ENCODE measurements at places on chromosomes 2 and 18.

GRCh38 chr2:8622199-8622911 is 59.5 kb upstream of the ID2 start:
- DNase-seq = no peak

DNA sequence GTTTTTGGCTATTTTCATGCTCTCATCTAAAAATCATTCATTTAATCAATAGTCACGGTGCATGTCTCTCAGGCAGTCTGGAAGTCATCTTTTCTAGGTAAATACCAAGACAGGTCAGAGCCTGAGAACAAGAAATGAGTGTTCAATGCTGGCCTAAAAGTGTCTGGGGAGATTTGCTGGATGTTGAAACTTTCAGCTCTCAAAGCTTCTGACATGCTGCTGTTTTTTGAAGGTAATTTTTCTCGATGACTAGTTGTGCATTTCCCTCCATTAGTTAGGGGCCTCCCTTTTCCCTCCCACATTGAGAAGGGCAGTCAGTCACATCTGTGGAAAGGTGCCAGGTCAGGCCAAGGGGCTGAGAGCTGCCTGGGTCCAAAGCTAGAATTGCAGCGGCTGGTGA is 115.6 kb downstream of the LPIN1 start:
- DNase-seq = no peak

GRCh38 chr2:173149491-173149890 is 73.8 kb downstream of the MAP3K20 start:
- DNase-seq = peak; percentile 41

DNA sequence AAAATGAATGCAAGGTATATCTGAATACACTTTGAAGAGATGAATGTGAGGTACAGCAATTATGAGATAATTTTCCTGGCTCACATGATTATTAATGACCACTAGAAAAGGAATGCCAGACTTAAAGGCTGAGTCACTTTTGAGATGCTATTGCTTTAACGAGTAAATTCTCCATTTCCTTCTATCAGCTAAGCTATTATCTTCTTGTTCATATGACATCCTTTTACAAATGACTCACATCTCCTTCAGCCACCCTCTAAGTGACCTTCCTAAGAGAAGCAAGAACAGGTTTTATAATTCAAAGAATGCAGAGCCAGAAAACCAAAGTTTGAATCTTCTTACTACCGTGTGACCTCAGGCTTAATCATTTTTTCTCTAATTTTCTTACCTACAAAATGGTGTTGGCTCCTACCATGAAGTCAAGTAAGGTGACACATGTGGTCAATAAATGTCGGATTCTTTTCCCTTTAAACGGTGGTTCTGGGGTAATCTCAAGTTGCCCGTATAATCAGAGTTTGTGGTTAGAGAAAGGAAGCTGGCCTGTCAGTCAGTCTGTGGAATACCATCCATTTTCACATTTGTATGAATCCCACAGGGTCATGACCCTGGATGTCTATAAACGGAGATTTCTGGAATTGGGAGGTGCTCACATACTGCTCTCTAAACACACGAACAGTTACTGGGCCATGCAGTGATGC is 184.0 kb upstream of the PID1 start:
- no peak for DNase-seq

- DNase-seq = no peak
Measured at GRCh38 chr2:86336675-86337243, 667 bp downstream of the REEP1 start.

DNA sequence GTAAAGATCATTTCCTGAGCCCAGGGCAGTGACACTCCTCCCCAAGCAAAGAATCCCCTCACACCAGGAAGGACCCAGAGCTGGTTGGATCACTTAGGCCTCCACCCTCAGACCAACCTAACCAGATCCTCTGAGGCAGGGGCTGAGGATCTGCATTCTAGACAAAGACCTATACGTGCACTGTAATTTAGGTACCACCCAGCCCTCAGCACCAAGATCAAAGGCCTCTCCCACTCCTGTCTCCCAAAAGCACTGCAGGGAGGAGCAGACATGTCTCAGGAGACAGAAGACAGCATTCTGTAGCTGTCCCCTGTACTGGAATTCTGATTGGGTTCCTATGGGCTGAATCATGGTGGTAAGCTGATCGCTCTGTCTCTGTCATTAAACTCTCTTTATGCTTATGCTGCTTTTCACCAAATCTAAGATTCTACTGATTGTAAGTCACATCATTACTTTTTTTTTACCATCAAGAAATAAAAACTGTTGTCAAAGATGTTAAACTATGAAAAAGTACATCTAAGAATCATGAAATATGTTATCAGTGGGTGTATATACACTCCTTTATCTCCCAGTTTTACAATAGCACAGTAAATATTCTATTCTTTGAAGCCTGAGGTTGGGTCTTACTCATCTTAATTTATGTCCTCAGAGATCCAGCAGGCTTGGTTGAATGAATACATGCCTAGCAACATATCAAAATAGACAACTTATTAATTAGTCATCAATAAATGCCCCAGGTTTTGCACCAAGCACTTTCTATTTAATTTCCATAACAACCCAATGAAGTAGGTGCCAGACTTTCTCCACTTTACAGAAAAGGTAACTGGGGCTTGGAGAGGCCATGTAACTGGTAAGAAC is 28.3 kb downstream of the MCFD2 start:
- DNase-seq = no peak

GRCh38 chr2:161571051-161571429 is 53.2 kb upstream of the SLC4A10 start:
- DNase-seq = no peak

- DNase-seq = no peak
Measured at GRCh38 chr2:190765386-190766173, 115.0 kb upstream of the GLS start.

DNA sequence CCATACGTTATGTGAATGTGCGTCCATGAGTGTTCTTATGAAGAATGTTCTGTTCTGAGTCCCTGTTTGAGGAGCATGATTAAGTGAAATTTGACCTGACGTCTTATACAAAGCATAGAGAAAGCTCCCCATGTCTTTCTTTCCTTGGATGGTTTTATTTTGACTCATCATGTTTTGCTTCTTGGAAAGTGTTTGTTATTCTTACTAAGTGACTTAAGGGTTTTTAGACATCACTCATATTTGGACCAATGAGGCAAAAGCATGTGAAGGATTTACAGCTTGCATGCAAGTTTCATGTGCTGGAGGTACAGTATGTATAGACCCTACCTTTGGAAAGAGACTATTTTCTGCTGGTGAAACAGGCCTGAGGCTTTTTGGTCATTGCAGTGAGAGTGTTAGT is 33.5 kb upstream of the ZEB2 start:
- no peak for DNase-seq

DNA sequence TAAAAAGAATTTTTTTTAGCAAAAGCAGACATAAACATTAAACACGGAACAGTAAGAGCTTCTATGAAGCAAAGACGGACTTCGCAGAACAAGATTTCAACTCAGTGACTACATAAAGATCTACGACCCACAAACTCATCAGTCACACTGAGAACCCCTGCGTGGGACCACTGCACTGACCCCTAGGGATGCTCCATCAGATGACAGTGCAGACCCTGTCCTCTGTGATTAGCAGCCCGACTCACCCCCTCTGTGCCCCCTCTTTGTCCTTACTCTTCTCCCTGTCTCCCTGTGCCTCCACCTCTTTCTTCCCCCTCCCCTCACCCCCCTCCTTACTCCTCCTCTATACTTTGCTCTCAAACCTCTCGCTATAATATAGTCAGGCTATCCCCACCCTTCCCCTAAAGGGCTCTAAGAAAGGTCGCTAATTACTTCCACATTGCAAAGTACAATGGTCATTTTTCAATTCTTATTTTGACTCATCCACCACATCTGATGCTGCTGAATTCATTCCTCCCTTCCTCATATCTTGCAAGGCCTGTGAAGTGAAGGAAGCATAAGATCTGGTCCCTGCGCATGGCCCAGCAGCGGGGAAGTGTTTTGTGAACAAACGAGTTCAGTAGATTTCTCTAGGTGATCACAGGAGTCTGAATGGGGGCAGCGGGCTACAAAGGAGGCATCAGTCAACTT is 89.3 kb downstream of the CABYR start:
- DNase-seq = no peak

- DNase-seq = no peak
Measured at GRCh38 chr18:68991286-68991685, 193.4 kb downstream of the CCDC102B start.

All from stimulated activated CD8-positive, alpha-beta memory T cell treated with anti-CD3 and anti-CD28 coated beads, Interleukin-7, amount 100 ng/mL, for 4 hours (primary cell).